ENCODE measurements at places on chromosomes 16 and 17.
A peak's percentile ranks its signal among the peaks of the same experiment; 100 is the strongest.

DNA sequence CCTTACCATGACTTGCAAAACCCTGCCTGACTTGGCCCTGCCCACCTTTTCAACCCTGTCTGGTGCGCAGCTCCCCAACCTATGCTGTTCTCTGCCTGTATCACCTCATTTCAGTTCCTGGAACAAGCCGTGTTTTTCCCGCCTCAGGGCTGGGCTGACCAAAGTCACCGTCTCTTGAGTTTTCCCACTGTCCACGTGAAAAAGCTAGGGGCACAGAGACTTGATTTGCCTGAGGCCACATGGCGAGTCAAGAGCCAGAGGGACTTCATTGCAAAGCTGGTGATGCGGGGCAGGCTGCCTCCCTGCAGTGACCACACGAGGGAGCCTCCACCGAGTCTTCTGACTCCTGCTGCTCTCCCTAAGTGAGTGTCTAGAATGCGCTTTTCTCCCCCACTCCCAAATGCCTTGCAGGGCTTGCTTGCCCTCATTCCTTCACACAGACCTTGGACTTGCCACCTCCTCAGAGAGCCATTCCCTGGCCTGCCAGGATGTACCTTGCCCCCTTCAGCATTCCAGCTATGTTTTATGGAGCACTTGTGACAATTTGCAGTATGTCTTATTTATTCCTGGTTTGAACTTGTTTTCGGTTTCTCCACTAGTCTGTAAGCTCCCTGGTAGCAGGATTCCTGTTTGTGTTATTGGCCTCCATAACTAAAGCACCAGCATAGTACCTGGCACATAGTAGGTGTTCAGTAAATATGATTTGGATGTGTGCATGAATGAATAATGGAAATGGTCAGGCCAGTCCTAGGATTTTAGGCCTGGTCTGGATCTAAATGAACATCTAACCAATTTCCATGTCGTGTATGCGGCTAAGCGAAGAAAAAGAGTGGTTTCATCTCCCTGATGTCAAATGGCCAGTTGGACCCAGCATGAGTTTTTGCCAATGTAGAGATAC, 252.3 kb downstream of the SNX29 start:
- peak; percentile 91 for DNase-seq

DNA sequence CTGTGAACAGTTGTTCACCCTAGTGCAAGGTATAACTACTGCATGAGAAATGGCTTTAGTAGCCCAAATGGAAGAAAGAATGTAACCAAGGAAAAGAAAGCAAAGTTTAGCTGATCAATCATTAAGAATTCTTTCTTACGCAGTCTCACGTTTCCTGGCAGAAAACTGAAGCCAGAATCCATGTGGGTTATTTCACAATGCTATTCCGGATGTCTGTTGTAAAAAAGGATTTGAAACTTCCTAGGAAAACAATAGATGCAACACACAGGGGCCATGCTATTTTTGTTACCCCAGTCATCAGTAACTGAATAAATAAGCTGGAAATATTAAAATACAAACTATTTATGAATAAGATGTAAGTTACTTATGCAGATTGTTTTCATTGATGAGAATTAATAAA, 802.5 kb downstream of the CDH8 start:
- no peak for DNase-seq

GRCh38 chr17:82013772-82014321, 8.8 kb downstream of the CENPX start:
- no peak for DNase-seq

- DNase-seq = no peak
Measured at GRCh38 chr16:50340578-50340977, 28.2 kb downstream of the BRD7 start.

DNA sequence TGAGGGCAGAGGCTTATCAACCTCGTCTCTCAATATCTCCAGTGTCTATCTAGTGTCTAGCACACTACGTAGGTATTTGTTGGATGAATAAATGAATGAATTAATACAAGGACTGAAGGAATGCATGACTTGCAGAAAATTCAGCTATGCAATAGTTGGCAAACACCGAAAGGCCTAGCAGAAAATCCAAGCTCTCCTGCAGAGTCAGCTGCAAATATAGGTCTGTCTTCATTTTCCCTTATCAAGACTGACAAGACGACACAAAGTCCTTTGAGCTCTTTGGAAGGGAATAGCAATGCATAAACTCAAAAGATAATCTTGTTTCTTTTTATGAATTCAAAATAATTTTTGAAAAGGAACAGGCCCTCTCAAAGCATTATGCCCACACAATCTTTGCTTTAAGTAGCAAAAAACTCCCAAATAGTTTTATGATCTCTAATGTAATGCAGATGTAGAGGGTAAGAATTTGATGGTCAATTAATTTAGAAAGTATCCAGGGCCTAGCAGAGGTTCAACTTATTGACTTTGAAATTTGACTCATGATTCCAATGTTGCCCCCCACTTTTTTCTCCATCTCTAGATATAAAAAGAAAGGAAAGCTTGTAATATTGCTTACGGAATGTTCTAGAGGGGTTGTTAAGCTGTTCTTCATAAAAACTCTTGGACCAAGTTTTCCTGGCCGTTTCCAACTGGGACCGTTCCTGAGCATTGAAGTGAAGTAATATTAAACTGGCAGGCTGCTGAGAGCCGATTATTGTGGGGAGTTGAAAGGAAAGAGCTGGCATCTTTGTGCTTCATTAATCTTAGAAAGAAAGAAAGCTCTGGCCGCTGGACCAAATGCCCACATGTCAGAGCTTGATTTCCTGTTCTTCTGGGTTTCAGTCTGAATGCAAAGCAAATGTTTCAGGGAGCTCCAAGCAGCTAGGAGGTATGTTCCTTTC, 227.3 kb downstream of the HS3ST3A1 start:
- no peak for DNase-seq

- no peak for DNase-seq
Measured at GRCh38 chr17:4184811-4185210, 41.8 kb downstream of the CYB5D2 start.

DNA sequence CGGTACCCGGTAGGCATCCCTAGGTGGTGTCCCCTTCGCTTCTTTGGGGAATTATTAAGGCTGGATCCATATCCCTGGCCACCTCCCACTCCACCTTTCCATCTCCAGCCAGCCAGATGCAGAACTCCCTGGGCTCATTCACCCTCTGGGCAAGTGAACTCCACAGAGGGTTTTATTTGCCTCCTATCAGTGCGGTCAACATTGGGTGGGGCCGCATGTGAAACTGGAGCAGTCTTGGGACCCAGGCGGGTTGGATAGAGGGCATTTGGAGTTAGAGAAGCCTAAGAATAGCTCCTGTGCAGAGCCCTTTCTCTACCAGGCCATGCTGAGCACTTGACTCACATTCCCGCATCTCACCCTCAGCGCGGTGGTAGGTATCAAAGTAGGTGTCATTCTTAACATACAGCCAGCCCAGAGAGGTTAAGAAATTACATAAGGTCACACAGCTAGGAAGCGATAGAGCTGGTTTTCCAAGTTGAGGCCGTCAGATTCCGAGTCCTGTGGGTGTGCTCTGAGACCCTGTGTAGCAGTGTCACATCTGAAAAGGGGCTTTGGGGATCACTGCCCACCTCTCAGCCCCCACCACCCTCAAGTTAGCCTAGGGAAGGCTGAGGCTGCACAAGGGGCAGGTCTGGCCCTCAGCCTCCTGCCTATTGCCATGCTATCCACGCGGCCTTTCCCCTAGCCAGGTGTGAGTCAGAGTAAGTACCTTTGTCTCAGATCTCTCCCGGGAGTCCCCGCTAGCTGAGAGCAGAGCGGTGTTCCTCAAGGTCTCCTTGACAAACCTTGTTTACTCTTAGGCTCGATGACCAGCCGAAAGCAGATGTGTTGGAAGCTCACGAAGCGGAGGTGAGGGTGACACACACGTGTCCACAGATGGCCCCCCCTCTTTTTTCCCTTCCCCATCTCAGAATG, 26.9 kb upstream of the LGALS9 start:
- DNase-seq = no peak

DNA sequence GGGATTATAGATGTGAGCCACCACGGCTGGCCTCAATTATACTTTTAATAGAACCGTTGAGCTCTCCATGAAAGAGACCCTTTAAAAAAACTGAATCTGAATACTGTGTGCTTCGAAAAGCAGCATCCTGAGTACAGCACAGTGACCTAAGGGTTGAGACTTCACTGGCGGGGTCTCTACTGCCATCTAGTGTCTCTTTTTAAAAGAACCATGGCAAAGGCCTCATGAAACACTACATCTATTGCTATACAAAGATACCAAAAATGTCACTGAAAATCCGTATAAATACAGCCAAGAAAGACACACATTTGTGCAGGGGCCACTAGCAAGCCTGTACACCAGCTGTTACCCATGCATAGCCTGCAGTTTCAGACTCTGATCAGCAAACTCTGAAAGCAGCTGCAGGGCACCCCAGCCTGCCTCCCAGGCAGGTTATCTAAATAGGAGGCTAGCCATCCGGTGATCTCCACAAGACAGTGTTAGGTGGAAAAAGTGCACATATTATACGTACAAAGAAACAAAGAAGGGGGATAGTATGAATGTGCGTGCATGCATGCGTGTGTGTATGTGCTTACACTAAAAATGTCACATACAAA, 35.3 kb downstream of the NPLOC4 start:
- DNase-seq = peak; percentile 65

DNA sequence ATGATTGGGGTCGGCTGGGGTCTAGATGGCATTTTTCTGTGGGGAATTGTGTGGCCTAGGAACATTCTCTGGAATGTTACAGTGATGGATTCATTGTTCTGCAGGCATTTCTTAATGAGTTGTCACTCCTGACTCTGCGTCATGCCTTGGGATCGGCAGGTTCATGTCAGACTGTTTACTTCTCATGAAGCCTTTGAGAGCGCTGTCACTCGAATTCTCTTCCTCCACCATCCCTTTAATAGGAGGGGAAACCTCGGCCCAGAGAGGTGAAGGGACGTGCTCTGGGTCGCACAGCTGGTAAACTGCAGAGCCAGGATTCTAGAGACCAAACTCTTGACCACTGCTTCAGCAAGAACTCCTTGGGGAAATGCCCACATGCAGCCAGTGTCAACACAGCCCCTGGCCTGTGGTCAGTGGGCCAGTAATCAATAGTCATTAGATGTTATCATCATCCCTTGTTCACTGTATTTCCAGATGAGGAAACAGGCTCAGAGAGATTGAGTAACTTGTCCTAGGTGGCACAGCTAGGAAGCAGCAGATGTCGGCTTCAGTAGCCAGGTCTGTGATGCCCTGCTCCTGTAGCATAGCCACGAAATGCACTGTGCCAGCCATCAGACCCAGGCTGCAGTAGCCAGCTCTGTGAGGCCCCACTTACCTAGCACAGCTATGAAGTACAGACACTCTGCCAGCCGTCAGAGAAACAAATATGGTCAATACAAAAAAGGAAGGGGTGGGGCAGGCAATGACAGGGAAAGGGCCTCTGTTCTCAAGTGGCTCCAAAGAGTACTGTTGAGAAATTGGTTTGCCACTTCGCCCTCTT, 259.0 kb downstream of the CPPED1 start:
- DNase-seq = no peak

DNA sequence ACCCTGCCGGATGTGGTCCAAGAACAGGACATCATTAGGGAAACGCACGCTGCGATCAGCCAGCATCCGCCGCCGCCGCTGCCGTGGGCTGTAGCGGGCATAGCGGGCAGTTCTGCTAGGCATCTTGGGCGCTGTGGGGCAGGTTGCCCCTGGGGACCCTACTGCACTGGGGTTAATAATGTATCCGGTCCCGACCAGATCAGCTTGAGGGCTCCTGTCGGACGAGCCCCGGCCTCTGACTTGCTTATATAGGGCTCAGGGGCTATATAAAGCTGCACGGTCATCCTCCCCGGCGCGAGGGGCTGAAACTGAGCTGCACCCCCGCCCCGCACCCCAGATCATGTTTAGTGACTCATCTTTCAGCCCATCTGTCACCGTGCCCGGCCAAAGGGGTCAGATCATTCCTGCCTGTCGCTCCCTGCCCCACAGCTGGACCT, at the start of gene PPP1R27:
TSS of gene PPP1R27 (minus strand) at position 220 of the 437 bp plus-strand sequence. CDS start at position 123, 97 bp downstream.
- DNase-seq = no peak

DNA sequence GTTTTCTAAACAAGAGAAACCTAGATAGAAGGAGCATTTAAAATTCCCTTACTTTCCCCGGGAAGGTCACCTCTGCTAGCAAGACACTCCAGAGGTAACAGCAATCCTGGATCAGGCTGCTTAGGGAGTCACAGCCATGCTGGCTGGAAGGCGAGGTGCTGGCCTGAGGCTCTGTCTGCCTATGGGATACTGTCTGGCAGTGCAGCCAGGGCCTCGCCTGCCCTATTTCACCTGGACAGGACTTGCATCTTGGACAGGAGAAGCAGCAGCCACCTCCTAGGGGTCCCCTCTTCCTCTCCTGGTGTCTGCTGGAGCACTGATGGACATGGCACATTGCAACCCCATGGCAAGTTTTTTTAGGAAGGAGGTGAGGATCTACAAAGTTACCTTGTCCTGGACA, 15.1 kb downstream of the FA2H start:
- no peak for DNase-seq

DNA sequence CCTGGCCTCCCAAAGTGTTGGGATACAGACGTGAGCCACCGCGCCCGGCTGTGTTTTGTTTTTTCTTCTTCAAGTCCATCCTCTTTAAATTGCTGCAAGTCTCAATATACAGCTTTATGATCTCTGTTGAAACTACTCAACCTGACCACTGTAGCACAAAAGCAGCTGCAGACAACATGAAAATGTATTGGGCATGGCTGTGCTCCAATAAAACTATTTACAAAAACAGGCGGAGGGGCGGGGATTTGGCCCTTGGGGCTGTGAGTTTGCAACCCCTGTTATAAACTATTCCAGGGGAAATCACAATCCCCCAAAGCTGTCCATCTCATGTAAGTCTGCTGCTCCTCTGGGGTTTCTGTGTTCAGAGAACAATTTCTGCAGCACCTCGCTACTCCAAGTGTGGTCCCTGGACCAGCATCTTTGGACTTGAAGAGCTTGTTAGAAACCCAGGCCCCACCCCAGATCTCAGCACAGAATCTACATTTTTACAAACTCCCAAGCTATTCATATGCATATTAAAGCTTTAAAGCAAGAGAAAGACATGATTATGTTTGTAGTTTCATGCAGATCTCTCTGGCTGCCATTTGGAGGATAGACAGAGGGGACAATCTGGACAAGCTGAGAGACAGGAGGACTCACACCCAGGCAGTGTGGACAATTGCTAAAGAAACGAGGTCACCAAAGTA, 33.6 kb downstream of the TEKT5 start:
- DNase-seq = no peak

DNA sequence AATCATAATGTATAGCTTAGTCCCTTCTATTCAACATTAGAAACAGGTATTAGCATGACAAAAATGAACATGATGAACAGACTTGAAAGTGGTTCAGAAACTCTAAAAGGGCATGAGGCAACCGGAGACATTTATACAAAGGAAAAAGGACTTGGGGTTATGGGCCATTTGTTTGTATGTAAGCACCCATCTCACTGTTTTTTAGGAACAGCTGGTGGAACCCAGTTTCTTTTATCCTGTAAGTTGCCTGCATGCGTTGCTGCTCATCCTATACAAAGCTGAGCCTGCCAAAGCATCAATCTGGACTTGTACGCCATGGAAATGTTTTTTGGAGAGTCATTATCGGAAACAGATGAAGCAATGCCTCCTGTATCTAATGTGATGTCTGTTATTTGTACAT, 72.3 kb upstream of the NACA2 start:
- DNase-seq = no peak
